NCI-H510A (cell line): ENCODE measurements at places on chromosomes 6 and 20.

GRCh38 chr6:170444811-170445211 is 108.3 kb downstream of the PSMB1 start:
- no peak for DNase-seq

GRCh38 chr20:58965270-58966064 is 15.6 kb upstream of the NELFCD start:
- DNase-seq = no peak

DNA sequence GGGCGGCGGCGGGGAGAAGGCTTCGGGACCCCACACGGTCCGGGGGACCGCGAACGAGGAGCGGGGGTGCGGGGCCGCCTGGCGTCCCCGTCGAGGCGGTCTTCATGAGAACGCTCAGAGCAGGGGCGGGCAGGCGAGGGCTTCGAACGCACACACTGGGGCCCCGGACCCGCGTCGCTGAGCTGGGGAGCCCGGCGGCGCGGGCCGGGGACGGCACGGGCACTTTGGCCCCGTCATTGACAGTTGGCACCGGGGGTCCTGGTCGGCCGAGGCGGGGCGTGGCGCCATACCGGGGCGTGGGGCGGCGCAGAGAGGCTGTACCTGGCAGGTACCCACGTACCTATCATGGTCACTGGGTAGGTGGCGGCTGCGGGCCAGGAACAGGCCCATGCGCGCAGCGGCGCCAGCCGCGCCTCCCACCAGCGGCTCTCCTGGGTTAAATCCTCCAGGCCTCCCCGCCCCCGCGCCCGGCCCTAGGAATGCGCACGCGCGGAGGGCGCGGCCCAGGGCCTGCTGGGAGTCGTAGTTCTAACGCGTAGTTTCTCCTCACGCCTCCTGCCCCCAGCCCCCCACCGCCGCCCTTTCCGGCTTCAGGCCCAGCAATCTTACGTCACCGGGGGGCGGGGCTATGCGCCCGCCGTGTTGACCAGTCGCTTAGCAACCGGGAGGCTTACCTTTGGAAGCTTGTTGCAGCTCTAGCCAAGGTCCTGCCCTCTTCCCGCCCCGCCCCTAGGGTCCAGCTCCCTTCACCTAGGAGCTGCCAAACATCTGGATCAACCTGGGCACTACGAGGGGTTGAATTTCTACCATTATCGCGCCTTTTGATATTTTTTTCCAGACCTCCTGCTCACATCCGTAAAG is at the start of the genes PACRG and PRKN:
PACRG (plus strand) TSS at position 653 of the 861 bp plus-strand sequence.
PRKN (minus strand) TSS at position 445 of the 861 bp plus-strand sequence.
- peak; percentile 94 for DNase-seq

DNA sequence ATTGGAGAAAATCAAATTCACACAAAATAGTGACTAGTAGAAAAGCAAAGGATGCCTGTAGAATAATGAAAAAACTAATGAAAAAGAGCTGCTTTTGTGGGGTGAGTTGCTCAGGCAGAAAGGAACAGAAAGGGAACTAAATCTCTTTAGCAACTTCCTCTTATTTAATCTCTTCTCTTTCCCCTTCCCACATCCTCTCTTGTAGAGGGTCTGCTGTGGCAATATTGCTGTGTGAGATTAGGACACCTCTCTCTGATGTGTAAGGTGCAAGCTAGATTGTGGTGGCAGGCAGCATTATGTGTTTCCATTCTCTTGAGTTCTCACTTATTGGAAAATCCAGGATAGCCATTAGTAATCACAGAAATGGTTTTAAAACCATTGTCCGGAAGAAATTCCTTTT is 49.7 kb downstream of the SYNE1 start:
- no peak for DNase-seq

- no peak for DNase-seq
Observed at GRCh38 chr20:45912344-45912682, 358 bp upstream of the PLTP start.

DNA sequence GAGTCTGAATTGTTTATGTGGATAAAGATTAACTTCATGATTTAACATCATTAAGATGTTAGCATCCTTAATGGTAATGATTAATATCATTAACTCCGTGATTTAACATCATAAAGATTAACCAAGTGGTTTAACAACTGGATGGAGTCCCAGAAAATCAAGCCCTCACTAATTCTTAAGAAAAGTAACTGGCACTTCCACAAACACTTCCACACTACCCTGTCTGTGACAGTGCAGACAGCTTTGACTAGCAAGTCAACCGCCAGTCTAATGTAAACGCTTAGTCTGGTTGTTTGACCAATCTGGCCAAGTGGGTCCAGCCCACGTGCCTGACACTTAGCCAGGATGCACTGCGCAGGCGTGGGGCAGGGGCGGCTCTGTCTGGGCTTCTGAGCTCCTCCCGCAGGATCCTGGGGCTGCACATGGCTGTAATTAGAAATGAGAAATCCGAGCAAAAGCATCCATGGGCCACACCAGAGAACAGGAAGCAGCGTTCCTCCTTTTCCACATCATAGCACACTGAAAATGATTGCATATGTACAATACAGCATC is 424.2 kb downstream of the FOXA2 start:
- DNase-seq = no peak

DNA sequence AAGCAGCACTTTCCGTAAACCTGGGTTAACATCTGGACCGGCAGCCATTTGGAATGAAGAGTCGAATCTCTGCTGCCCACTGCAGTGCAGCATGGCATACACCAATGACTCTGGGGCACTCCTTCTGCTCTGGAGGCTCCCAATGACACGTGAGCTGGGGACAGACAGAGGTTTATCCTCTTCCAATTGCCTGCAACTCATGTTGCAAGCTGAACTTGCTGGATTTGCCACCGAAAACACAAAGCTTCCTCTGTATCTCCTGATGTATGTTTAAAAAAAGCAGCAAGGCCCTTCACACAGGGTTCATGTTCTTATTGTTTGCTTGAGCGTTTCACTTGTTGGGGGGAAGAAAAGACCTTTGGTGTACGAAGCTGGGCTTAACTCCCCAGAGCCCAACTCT is 10.8 kb downstream of the NCOA5 start:
- no peak for DNase-seq

DNA sequence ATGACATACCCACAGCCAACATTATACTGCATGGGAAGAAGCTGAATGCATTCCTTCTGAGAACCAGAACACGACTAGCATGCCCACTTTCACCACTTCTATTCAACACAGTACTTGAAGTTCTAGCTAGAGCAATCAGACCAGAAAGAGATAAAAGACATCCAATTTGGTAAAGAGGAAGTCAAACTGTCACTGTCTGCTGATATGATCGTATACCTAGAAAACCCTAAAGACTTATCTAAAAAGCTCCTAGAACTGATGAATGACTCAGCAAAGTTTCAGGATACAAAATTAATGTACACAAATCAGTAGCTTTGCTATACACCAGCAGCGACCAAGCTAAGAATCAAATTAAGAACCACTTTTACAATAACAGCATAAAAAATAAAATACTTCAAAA is 60.5 kb downstream of the EYS start:
- DNase-seq = no peak

DNA sequence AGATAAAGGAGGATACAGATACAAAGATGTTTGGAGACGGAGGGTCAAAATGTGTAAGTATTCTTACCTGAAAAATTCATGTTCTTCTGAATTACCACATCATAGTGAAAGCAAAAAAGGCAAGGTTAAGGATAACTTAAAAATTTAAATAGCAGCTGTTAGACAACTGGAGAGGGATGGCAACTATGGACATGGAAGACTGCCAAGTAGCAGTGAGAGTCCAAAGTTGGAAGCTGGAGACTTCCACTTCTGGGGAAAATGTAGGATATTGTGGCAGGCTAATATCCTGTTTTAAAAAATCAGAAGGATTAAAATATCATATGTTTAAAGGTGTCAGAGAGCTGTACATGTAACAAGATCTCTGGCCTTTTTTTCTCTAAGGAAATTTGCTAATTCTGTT is 29.8 kb downstream of the SYCP2 start:
- DNase-seq = no peak

- DNase-seq = no peak
Observed at GRCh38 chr20:63060057-63060991, 53.6 kb upstream of the BHLHE23 start.

GRCh38 chr20:31740208-31740607 is 1.1 kb downstream of the TPX2 start:
- DNase-seq = no peak

- peak; percentile 47 for DNase-seq
Observed at GRCh38 chr6:35810971-35811698, 6.0 kb downstream of the LHFPL5 start.

DNA sequence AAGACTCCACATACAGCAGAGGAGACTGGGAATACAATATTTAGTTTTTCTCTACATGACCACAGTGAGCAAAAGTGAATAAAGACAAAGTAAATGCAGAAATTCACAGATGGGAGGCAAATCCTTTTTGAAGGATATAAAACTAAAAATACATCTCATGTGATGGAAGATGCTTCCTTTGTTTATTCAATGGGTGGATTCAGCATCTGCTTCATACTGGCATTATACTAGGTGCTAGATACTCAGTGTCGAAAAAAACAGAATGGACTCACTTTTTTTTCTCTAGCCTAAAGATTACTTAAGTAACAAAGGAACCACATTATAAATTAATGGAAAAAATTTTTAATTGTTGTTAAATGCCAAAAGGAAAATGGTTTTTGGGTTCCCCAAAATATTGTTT is 216.2 kb downstream of the TRDN start:
- DNase-seq = no peak

- DNase-seq = no peak
Observed at GRCh38 chr6:106981926-106982325, 7.4 kb upstream of the CD24 start.

- DNase-seq = no peak
Observed at GRCh38 chr6:68639826-68640490, 4.9 kb downstream of the ADGRB3 start.

- no peak for DNase-seq
Observed at GRCh38 chr20:3744806-3745685, 12.6 kb downstream of the HSPA12B start.
